ENCODE measurements at places on chromosomes 3 and 15.

GRCh38 chr15:92323525-92323924 lies 70.2 kb upstream of the ST8SIA2 start:
- DNase-seq = no peak

GRCh38 chr15:80669663-80670273 lies 25.3 kb upstream of the ABHD17C start:
- no peak for DNase-seq

- peak; percentile 32 for DNase-seq
These were observed 31.4 kb downstream of the GTF2E1 start for GRCh38 chr3:120773932-120774331.

- peak; percentile 81 for DNase-seq
These were observed 18.5 kb downstream of the PAK2 start for GRCh38 chr3:196757876-196758739.
